Stimulated activated CD4-positive, alpha-beta T cell treated with anti-CD3 and anti-CD28 coated beads, Interleukin-1b, Interleukin-23, amount 100 ng/mL, for 1 hour (primary cell): ENCODE measurements at places on chromosomes 11 and 22.

GRCh38 chr11:124760205-124760652 lies 1.9 kb downstream of the ESAM start:
- no peak for DNase-seq

DNA sequence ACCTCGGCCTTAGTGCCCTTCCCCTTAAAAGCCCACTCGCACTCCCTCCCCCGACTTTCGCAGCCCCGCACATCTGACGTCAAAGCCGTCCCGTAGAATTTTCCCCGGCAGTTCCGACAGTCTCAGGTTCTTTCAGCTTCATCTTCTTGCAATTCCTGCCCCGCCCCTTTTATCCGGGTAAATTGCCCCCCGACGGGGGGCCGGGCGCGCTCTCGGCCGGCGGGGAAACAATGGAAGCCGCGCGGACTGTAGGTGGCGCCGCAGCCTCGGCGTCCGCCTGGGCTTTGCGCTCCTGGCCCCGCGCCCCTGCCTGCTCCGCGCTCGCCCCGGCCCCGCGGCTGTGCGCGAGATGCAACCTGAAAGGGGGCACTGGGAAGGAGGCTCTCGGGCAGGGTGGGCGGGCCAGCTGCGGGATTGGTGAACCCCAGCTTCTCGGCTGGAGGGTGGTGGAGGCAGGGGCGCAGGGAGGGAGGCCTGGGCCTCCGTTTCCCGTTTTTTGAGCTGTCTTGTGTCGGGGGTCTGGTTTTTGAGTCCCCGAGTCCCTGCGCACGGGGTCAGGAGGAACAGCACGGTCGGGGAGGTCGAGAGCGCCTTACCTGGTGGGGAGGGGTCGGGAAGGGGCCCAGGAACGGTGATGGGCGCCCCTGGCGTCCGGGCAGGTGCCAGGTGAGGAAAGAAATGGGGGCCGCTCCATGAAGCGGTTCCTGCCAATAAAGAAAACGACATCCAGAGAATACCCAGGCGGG lies 859 bp upstream of the FGF19 start:
- no peak for DNase-seq

DNA sequence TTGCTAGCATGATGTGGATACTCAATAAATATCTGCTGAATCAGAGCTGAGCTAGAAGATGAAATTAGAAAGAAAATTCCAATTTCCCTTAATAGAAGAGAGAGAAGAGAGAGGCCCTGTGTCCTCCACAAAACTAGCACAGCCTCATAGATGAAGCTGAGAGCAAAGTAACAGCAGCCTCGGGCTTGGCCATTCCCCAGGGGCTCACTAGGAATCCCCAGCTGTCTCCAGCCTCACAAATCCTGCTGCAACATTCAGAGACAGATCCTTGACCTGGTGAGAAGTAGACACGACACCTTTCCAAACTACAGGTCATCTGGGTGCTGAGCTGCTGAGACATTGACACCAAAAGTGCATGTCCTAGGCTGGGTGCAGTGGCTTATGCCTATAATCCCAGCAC lies 26.1 kb upstream of the IRAG1 start:
- no peak for DNase-seq

- DNase-seq, result no peak
Measured at GRCh38 chr11:116842909-116843308, 5.5 kb upstream of the APOA1 start.

GRCh38 chr11:4699697-4700435 lies 2.2 kb upstream of the OR51E2 start:
- no peak for DNase-seq

DNA sequence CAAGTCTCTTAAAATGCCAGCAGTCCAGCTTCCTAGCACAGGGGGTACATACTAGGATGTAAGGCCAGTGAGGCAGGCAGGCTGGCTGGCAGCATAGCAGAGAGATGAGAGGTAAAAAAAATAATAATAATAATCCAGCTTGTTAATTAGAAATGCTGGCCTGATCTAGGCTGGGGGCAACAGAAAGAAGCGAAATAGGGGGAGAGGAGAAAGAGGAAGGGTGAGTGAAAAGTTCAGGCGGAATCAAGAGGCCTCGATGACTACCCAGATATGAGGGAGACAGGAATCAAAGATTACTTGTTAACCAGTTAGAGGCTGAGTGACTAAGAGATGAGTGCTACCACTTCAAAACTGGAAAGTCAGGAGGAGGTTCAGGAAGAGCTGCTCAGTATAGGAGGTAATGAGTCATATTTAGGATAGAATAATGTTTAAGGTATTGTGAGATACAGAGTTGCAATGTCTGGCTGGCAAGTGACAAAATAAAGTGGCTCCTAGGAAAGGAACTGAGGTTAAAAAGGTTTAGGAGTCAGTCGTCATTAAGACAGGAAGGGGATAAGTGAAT lies 2.8 kb downstream of the ALKBH8 start:
- no peak for DNase-seq

DNA sequence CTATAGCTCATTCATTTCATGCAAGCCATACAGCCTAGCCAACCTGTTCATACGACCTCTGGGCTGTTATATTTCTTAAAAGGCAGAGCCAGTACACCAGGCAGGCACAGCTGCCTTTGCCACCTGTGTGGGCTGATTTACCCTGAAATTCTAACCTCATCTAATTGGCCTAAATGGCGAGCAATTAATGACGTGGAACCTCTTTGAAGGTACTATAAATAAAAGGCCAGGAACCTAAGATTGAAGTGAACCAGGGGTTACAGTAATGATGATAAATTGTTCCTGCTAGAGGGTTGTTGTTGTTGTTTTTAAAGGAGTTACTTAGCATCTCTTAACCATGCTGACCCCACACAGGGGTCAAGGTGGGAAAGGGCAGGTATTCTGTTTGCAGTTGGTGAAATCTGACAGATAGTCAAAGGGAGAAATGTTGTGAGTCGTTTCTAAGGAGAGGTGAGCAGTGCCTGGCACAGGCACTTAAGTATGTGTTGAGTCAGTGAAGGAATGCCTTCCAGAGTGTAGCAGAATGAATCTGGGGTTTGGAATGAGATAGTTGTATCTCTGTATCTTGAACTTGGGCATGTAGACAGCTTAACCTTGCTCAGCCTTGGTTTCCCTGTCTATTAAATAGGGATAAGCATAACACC lies 213.5 kb upstream of the NAV2 start:
- no peak for DNase-seq

DNA sequence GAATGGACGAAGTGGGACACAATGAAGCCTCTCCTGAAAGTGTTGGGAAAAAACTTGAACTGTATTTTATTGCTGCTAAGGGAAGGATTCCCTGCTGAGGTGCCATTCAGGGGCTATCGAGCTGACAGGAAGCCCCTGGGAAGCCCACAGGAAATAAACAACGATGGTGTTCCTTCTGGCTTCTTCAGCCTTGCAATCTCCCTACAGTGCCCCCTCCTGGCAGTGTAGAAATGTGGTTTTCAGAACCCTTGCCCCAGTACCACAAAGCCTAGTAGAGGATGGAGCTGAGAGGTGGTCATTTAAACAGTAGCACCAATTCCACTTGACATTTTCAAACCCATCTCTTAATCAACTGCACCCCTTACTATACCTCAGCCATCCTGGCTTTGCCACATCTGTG lies 676.7 kb upstream of the ARHGAP42 start:
- DNase-seq, result no peak

DNA sequence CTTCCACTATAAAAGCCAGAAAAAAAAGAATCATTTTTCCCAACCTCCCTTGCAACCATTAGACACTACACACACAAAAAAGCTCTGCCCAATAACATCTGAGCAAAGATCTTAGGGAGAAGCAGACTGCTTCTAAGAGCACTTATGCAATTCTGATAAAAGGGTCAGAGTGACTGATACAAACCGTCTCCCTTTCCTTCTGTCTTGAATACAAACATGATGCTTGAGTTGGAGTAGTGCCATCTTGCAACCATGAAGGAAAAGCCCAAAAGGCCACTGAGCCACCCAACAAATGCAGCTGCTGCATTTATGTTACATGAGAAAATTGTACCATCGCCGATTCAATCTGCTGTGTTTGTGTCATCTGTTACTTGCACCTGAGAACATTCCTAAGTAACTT lies 47.6 kb upstream of the EED start:
- no peak for DNase-seq

DNA sequence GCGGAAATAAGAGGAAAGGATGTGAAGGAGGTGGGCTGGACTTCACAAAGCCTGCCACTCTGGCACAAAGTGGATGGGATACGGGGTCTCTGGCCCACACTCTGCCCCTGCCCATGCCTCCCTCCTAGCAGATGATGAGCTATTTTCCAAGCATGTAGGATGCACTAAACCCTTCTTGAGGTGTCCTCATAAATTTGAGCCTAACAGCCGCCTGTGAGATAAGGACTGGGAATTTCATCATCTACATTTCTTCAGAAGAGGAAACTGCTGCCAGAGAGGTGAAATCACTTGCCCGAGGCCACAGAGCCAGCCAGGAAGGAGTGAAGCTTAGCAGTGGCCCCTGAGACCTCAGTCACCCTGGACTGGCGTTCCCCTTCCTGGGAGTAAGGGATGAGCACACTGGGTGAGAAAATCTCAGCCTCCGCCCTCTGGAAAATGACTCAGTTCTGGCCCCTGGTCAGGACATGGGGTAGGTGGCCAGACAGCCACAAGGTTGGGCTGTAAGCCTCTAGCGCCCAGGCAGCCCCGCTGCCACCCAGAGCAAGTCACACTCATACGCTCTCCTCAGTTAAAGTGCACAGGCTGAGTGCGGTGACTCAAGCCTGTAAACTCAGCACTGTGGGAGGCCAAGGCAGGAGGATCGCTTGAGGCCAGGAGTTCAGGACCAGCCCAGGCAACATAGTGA lies 27.9 kb downstream of the MB start:
- DNase-seq, result no peak

DNA sequence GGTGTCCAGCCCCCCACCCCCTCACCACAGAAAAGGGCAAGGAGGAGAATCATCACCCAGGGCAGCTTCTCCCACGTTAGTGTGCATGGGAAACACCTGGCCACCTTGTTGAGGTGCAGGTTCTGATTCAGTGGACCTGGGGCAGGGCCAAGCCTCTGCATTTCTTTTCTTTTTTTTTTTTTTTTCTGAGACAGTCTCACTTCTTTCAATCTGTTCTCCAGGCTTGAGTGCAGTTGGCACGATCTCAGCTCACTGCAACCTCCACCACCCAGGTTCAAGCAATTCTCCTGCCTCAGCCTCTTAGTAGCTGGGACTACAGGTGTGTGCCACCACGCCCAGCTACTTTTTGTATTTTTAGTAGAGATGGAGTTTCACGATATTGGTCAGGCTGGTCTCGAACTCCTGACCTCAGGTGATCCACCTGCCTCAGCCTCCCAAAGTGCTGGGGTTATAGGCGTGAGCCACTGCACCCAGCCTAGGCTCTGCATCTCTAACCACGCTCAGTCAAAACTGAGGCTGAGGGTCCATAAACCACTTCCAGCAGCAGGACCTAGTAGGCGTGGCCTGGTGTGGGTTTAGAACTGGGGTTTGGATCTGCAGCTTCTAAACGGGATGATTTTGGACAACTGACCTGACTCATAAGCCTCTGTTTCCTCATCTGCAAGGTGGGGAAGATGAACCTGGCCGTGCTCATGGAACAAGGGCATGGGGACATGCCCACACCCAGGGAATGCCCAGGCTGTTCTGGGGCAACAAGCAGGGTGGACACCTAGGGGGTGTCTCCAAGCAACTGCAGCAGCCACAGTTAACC lies 734 bp downstream of the ZP1 start:
- no peak for DNase-seq

GRCh38 chr11:130452176-130452575 lies 3.7 kb downstream of the ADAMTS15 start:
- no peak for DNase-seq
